ENCODE measurements at places on chromosomes 7 and 10. TPM values are rescaled to one million over a fixed set of nuclear protein-coding genes. Genes with fewer than 3 reads are reported as not detected.

DNA sequence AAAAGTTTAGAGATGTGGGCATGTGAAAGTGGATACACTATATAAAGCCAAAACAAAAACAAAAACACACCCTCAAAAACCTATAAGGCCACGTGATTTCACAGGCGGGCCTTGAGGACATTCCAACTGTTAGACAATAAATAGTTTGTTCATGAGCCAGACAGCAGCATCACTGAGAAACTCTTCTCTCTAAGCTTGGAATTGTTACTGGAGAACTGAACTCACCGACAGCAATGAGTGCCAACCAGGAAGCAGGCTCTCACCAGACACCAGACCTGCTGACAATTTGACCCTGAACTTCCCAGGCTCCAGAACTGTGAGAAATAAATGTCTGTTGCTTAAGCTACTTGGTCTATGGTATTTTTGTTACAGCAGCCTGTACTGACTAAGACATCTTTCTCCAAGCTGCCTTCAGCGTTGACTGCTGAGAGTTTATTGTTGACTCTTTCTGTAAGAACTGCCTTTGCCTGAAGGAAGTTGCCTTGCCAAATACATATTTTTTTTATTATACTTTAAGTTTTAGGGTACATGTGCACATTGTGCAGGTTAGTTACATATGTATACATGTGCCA, 107.5 kb downstream of the EPDR1 start:
- no peak for DNase-seq

GRCh38 chr7:41189866-41190265, 513.0 kb downstream of the INHBA start:
- peak; percentile 96 for DNase-seq

- no peak for DNase-seq
These were observed 99.6 kb upstream of the GLCCI1 start for GRCh38 chr7:7869036-7869435.

- DNase-seq, result peak; percentile 6
These were observed 442.5 kb downstream of the KCNMA1 start for GRCh38 chr10:77195101-77195500.

- DNase-seq, result no peak
These were observed 263.0 kb upstream of the ETV1 start for GRCh38 chr7:14252458-14252857.

DNA sequence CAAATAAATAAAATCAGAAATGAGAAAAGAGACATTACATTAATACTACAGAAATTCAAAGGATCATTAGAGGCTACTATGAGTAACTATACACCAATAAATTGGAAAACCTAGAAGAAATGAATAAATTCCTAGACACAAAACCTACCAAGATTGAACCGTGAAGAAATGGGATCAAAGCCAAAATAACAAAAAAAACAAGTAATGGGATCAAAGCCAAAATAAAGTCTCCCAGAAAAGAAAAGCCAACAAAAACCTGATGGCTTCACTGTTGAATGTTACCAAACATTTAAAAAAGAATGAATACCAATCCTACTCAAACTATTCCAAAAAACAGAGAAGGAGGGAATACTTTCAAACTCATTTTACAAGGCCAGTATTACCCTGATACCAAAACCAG, 20.0 kb downstream of the GSDME start:
- peak; percentile 46 for DNase-seq

- DNase-seq, result no peak
These were observed 89.6 kb upstream of the IFRD1 start for GRCh38 chr7:112360681-112361080.

DNA sequence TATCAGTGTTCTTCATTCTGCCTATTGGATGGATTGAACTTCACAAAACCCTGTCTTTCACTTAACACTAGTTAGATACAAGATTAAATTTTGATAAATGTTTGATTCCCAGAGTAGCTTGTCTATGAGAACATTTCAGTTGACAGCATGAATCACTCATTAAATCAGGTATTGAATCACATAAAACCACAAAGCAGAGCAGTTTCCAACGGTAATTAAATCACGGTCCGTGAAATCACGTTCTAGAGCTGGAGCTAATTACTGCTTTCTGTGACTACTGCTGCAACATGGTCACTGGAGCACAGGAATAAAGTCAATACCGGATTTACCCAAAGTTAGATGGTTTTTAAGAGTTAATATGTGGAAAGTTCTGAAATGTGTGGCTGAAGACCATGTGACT, 257.8 kb upstream of the PCDH15 start:
- DNase-seq, result no peak

GRCh38 chr10:14635043-14635710, 139.5 kb downstream of the FAM107B start:
- DNase-seq, result no peak

- no peak for DNase-seq
These were observed 15.7 kb downstream of the SEPTIN7 start for GRCh38 chr7:35816514-35816913.

TMEM225B gene
- 0.09 TPM for total RNA-seq

C7orf57 gene
- total RNA-seq, result not detected

GPER1 gene
- 2.0 TPM for total RNA-seq

BCCIP gene
- total RNA-seq, result 46.1 TPM

Measured in dermis blood vessel endothelial cell (primary cell).